ENCODE measurements at places on chromosomes 5 and 9. TPM values are rescaled to one million over a fixed set of nuclear protein-coding genes. Genes with fewer than 3 reads are reported as not detected.

- H3K27ac ChIP-seq, result no peak overlapping the region
- no peak for DNase-seq
- H3K4me3 ChIP-seq, result no peak overlapping the region
- H3K36me3 ChIP-seq, result no peaks in the 10 kb centered on the region
- H3K27me3 ChIP-seq, result no peaks in the 10 kb centered on the region
Measured at GRCh38 chr5:24525414-24525813, 119.4 kb downstream of the CDH10 start.

- no peaks in the 10 kb centered on the region for H3K27me3 ChIP-seq
- no peak for DNase-seq
- H3K27ac ChIP-seq, result no peak overlapping the region
Measured at GRCh38 chr9:20394969-20395368, 227.3 kb downstream of the MLLT3 start.

DNA sequence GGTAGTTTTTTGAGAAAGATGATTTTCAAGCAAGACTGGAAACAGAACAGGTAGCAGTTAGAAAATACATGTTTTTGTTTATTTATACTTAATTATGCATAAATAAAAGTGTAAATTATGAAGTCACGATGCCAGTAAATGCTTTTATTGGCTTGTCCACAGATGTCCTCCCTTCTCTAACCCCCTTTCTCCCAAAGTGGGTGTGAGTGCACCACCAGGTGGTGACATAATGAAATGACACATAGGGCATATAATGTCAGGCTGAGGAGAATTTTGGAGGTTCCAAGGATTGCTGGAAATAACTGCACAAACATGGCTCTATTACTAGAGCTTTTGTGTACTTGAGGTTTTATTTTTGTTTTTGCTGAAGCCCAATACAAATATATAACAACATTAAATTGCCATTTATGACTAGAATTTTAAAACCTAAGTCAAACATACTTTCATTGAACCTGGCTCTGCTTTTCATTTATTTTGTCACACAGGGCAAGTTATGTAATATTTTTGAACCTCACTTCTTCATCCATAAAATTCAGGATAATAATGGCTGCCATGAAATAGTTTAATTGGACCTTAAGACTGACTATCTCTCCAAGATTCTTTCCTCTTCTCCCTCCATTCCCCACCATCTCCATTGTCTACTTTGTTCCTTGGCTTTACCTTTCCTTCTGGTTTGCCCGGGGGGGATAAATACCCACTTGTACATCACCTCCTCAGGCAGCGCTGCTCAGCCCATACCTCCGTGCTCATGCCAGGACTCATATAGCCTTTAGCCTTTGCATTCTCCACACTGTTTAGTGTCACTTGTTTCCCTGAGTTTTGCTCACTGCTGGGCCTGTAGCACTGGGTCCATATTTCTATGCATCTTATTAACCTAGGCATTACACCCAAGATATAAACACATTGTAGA lies 168.8 kb downstream of the PDE4D start:
- H3K27ac ChIP-seq, result no peak overlapping the region
- no peaks in the 10 kb centered on the region for H3K4me1 ChIP-seq
- H3K4me3 ChIP-seq, result no peak overlapping the region

DNA sequence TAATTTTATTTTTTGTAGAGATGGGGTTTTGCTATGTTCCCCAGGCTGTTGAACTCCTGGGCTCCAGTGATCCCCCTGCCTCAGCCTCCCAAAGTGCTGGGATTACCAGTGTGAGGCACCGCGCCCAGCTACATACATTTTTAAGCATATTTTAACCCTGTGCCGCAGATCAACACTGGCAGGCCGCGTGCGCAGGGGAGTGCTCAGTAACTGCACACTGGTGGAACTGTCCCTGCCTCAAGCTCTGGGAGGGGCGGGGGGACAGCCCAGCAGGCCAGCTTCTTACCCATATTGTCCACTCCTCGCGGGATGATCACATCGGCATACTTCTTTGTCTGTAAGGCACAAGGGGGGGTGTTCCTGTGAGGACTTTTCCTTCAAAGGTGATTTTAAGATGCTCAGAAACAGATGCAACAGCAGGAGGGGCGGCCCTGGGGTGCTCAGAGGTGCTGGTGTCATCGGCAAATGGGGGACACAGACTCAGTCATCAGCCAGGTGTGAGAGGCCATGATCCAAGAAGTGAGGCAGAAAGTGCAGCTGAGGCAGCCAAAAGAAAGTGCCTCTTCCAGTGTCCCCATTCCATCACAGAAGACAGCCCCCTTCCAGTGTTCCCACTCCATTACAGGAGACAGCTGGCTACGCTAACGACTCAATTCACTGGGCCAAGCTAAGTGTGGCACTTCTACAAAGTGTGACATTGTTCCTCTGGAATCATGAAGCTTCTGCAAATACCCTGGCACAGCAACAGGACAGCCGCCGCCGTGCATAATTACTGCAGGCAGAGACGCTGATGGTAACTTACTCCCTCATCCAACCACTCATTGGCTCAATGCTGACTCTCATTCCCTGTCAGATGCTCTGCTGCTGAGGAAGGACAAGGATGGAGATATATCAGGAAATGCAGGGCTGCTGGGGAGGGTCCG lies 5.2 kb downstream of the UCK1 start:
- no peak overlapping the region for H3K27ac ChIP-seq
- H3K27me3 ChIP-seq, result no peaks in the 10 kb centered on the region
- DNase-seq, result no peak
- H3K36me3 ChIP-seq, result peaks cover 89% of the 10 kb centered on the region
- peaks cover 6% of the 10 kb centered on the region for H3K4me1 ChIP-seq

- no peak overlapping the region for H3K27ac ChIP-seq
- DNase-seq, result no peak
- peaks cover 74% of the 10 kb centered on the region for H3K36me3 ChIP-seq
- no peak overlapping the region for H3K4me3 ChIP-seq
- H3K4me1 ChIP-seq, result no peaks in the 10 kb centered on the region
Measured at GRCh38 chr9:37897665-37898064, 6.3 kb downstream of the SLC25A51 start.

Gene P4HA2
- total RNA-seq, result 14.3 TPM

DNA sequence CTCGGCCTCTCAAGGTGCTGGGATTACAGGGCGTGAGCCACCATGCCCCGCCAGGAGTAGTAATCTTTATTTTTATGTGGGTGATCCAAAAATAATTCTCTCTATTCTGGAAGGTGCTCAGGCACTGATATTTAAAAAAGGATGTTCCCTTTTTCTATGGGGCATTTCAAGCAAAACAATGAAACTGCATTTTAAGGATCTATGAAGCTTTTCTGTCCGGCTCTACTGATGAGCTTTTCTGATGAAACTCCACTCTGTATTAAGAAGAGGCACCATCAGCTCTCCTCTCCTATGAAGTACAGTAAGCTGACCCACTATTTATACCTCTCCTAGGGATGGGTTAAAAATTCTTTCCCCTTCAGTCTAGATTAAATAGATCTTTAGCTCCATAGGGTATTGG lies 7.4 kb downstream of the ADAM19 start:
- no peak for DNase-seq
- H3K36me3 ChIP-seq, result no peaks in the 10 kb centered on the region
- no peaks in the 10 kb centered on the region for H3K4me1 ChIP-seq
- no peaks in the 10 kb centered on the region for H3K27me3 ChIP-seq
- no peak overlapping the region for H3K4me3 ChIP-seq

DNA sequence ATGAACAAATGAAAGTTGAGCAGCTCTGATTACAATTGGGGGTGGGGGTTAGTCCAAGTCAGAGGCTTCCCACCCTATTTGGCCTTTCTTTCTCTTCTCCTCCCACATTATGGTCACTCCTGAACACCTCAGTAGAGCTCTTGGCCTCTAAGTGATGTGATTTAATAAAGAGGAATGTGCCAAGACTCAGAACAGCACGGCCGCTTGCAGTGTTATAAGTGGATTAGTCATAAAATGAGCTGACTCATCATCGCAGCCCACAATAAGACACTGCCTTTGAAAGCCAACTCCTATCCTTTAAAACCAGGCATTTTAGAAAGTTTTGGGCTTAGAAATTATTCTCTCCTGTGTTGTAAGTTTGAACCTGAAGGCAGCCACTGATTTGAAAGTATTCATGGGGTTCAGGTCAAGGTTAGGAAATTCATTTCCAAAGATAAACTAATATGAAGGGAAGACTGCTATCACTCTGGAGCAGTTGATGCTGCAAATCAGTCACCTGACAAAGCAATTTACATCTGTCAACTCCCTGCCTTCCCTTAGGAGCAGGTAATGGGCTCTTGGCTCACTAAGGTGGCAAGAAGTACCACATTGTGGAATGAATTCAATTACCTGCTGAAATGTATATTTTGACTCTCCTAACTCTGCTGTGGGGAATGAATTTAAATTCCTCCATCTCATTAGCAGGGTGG lies 283.6 kb upstream of the NMUR2 start:
- H3K4me3 ChIP-seq, result no peak overlapping the region
- no peaks in the 10 kb centered on the region for H3K27me3 ChIP-seq
- H3K27ac ChIP-seq, result no peak overlapping the region

DNA sequence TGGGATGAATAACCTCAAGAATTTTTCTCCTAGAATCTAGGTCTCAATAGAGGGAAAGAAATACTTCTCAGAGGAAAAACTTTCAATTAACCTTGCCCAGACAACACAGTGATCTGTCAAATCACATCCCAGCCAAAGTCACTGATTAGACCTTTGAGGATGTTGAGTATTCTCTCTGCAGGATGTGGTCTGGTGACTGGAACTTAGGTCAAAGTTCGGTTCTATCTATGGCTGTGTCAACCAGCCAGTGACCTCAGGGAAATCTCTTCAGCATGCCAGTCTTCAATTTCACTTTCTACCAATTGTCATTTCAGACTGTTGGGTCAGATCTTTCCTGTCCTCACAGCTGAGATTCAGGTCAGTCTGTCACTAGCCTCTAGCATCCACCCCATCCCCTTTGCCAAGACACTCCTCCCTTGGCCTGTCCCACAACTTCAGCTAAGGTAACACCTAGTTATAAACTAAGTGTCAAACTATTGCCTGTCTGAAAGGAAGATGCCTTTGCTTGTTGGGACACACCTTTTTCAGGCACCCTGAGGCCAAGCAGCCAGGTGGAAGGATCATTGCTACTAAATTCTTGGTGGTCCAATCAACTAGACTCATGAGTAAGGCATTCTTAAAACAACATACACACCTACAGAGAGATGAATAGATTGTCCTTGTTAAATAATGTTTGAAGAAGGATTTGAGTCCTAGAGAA lies 156.3 kb upstream of the FST start:
- no peaks in the 10 kb centered on the region for H3K4me1 ChIP-seq
- H3K27me3 ChIP-seq, result no peaks in the 10 kb centered on the region
- no peak overlapping the region for H3K4me3 ChIP-seq
- no peak for DNase-seq

GRCh38 chr5:57783693-57784092 lies 301.1 kb upstream of the ACTBL2 start:
- H3K36me3 ChIP-seq, result no peaks in the 10 kb centered on the region
- no peaks in the 10 kb centered on the region for H3K4me1 ChIP-seq
- no peaks in the 10 kb centered on the region for H3K27me3 ChIP-seq
- H3K27ac ChIP-seq, result no peak overlapping the region
- DNase-seq, result no peak
- no peak overlapping the region for H3K4me3 ChIP-seq

Gene LURAP1L
- total RNA-seq, result not detected

DNA sequence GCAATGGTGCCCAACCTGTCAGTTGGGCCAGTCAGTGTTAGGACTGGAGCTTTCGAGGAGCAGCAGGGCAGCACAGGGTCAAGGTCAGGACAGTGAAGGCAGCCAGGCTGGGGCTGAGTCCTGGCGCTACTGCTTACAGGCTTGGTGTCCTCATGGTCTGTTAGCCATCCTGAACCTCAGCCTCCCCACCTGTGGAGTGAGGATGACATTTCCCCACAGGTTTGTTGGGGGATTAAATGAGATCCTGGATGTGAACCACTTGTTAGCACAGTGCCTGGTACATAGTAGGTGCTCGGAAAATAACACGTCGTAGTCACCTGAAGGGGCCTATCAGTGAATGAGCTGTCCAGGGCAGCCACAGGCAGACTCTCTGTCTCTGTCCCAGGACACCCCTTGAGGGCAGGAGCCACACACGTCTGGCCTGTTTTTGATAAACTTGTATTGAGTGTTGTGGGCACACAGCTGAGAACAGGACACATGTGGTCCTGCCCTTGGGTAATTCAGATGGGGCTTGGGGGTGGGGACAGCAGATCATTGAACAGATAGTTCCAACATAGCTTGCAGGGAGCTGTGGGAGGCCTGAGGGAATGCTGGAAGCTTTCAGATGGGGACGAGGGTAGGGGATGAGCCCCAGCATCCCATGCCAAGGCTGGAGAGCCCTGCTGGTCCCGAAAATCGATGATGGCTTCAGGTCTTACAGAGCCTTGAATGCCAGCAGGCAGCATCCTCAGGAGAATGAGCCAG lies 69.3 kb downstream of the AMBP start:
- H3K4me3 ChIP-seq, result no peak overlapping the region
- no peak for DNase-seq
- H3K36me3 ChIP-seq, result peaks cover 6% of the 10 kb centered on the region
- H3K27me3 ChIP-seq, result no peaks in the 10 kb centered on the region

- H3K27ac ChIP-seq, result peak overlapping the region; percentile 51
- peaks cover 5% of the 10 kb centered on the region for H3K36me3 ChIP-seq
- peak overlapping the region; percentile 64 for H3K4me3 ChIP-seq
- H3K27me3 ChIP-seq, result no peaks in the 10 kb centered on the region
- H3K4me1 ChIP-seq, result peaks cover 28% of the 10 kb centered on the region
Measured at GRCh38 chr9:131739133-131739958, 530 bp downstream of the RAPGEF1 start.

GRCh38 chr9:104256696-104257062 lies 162.6 kb downstream of the SMC2 start:
- H3K4me3 ChIP-seq, result no peak overlapping the region
- no peaks in the 10 kb centered on the region for H3K36me3 ChIP-seq
- no peaks in the 10 kb centered on the region for H3K4me1 ChIP-seq
- no peak for DNase-seq
- no peaks in the 10 kb centered on the region for H3K27me3 ChIP-seq
- H3K27ac ChIP-seq, result no peak overlapping the region

Gene PDE6A
- not detected for total RNA-seq

GRCh38 chr9:128043467-128043868 lies 23.7 kb downstream of the NAIF1 start:
- DNase-seq, result no peak
- H3K4me3 ChIP-seq, result no peak overlapping the region
- H3K27me3 ChIP-seq, result no peaks in the 10 kb centered on the region
- H3K36me3 ChIP-seq, result no peaks in the 10 kb centered on the region

Gene SLCO6A1
- total RNA-seq, result not detected

DNA sequence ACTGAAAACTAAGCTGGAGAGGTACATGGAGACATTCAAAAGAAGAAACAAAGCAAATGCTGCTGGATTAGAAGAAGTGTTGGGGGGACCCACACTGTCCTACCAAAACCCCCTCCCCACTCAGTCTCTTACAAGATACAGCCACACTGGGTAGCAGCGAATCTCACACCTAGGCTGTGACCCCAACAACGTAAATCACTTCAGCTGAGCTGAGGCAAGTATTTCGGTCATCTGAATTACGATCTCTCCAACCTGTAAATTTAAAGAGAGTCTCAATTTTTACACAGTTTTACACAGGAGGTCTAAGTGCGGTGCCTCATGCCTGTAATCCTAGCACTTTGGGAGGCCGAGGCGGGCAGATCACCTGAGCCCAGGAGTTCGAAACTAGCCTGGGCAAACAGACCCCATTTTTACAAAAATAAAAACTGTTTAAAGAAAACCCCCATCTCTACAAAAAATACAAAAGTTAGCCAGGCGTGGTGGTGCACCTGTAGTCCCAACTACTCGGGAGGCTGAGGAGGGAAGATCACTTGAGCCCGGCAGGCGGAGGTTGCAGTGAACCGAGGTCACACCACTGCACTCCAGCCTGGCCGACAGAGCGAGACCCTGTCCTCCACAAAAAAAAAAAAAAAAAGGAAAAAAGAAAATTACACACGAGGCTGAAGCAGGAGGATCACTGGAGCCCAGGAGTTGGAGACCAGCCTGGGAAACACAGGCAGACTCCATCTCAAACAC lies 3.4 kb downstream of the CAMSAP1 start:
- no peak overlapping the region for H3K4me3 ChIP-seq
- peaks cover 25% of the 10 kb centered on the region for H3K36me3 ChIP-seq
- no peaks in the 10 kb centered on the region for H3K27me3 ChIP-seq
- DNase-seq, result no peak
